ENCODE measurements at places on chromosomes 1 and 21. TPM values are rescaled to one million over a fixed set of nuclear protein-coding genes. Genes with fewer than 3 reads are reported as not detected.

Gene GJA5
- not detected for total RNA-seq

Gene TNFRSF14
- 25.9 TPM for total RNA-seq

Gene LCE1E
- not detected for total RNA-seq

Gene MYOC
- not detected for total RNA-seq

Gene LHX8
- not detected for total RNA-seq

Gene GJA4
- not detected for total RNA-seq

Data from myometrial cell (primary cell).